RWPE2 (cell line): ENCODE measurements at places on chromosomes 4 and X.

DNA sequence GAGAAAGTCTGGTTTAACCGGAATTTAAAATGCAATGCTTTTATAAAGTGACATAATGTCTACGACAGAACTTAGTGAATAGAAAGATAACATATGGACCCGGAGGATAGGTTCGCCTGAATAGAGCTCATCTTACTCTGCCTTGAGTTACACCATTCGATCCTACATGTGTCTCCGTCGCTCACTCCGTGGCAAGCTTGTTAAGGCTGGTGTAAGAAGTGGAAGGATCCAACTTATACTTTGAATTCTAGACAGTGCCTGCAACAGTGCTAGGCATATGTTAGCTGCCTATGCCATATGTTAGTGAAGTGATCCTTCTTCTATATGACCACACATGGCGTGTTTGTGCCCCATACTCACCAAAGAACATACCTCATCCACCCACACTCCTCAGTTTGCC is 50.9 kb downstream of the SEL1L3 start:
- no peak for DNase-seq

DNA sequence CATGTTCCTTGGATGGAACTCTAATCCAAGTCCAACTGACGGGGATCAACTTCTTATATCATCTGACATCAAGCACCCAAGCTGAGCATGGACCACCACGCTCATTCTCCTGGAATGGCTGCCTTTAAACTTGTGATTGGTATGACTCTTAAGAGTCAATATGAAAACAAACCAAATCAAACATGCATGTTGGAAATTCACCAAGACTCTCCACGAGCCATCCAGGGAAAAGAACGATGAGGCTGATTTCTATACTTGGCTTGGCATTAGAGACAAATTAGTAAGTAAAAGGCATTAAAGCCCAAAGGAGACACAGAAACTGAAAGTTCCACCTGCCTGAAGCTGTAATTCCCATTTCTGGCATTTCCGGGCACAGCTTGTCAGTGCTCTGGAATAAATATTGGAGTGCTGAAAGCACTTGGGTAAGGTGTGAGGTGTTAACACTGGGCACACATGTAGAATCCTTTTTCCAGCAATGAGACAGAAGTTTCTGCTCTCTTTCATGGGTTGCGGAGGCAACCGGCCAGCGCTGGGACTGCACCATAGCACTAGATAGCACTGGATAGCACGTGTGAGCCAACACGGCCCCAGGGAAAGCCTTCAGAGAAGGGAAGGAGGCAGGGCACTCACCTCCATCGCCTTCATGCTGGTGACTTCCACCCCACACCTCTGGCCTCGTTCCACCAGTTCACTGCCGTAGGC is 42.1 kb upstream of the CENPU start:
- DNase-seq = no peak

DNA sequence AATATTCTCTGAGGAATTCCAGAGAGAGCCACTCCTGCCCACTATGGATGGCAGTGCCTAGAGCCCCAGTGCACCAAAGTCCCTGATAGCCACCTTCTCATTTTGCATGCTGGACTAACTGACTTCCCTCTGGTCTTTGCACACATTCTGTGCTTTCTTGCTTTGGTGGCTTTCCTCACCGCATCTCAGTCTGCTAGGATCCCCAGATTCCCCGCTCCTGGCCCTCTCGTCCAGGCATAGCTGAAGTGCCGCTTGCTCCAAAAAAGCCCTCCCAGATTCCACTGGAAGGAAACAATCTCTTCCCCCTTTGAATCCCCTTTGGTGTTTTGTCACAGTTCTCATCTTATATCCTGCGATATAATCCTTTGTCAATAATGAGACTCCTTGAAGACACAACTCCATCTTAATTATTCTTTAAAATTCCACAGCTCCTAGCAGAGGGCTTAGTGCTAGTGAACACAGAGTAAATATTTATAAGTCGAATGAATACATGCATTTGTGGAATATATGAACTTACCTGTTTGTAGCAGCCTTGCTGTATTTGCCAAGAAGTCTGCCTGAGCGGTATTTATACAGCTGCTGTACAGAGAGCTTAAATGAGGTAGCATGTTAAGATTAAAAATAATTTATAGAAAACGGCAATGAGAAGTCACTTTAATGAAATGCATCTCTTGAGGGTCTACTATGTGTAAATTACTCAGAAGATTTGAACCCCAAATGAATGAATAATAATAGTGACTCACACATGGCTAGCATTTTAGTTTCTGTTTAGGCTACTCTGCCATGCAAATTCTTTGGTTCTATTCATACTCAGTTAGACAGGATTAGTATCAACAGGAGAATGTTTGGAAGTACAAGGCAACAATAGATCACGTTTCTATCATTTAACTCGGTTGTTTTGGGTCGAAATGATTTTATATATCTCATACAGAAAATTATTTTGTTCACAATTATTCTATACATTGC is 421.9 kb upstream of the TENM3 start:
- no peak for DNase-seq

- no peak for DNase-seq
These were observed 2.8 kb downstream of the VEGFC start for GRCh38 chr4:176789955-176790354.

GRCh38 chr4:185811509-185812364 is at the start of gene SORBS2:
TSS of gene SORBS2 (minus strand) at chr4:185812194. CDS start at chr4:185690571, 121,623 bp downstream.
- DNase-seq = no peak

GRCh38 chrX:82757614-82758013 is 750.5 kb upstream of the POU3F4 start:
- DNase-seq = no peak

- DNase-seq = no peak
These were observed 72.5 kb downstream of the CNGA2 start for GRCh38 chrX:151806967-151807540.

DNA sequence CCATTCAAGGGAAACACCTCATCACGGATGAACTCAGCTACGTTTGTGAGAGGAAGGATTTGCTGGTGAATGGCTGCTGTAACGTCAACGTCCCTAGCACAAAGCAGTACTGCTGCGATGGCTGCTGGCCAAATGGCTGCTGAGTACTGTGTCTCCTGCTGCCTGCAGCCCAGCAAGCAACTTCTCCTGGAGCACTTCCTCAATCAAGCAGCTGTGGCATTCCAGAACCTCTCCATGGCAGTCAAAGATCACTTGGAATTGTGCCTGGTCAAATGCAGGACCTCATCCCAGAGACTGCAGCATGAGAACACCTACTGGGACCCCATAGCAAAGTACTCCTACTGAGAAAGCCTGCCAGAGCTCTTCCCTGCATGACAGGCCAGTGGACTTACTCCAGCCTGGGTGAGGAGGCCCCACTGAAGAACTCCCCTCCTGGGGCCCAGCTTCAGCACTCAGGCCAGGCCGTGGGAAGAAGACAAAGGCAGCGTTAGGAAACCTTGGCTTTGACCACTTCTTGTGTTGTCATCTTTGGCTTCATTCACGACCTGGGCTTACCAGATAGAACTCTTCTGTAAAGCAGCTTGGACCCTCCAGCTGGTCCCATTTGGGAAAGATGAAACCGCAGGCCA is 244.3 kb downstream of the RBMX2 start:
- DNase-seq = no peak

GRCh38 chr4:38805530-38806145 is 1.0 kb upstream of the TLR1 start:
- DNase-seq = no peak

GRCh38 chr4:2354118-2354517 is 64.3 kb downstream of the ZFYVE28 start:
- no peak for DNase-seq
